Activated T-helper 17 cell treated with anti-CD3 and anti-CD28 coated beads, Interleukin-2, amount 50 U/mL, for 72 hours (primary cell): ENCODE measurements at places on chromosomes 12 and 14.

DNA sequence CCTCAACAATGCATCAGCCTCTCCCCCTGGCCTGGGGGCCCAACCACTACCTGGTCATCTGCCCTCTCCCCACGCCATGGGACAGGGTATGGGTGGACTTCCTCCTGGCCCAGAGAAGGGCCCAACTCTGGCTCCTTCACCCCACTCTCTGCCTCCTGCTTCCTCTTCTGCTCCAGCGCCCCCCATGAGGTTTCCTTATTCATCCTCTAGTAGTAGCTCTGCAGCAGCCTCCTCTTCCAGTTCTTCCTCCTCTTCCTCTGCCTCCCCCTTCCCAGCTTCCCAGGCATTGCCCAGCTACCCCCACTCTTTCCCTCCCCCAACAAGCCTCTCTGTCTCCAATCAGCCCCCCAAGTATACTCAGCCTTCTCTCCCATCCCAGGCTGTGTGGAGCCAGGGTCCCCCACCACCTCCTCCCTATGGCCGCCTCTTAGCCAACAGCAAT, 7.4 kb upstream of the RNU7-1 start:
- no peak for ATAC-seq

DNA sequence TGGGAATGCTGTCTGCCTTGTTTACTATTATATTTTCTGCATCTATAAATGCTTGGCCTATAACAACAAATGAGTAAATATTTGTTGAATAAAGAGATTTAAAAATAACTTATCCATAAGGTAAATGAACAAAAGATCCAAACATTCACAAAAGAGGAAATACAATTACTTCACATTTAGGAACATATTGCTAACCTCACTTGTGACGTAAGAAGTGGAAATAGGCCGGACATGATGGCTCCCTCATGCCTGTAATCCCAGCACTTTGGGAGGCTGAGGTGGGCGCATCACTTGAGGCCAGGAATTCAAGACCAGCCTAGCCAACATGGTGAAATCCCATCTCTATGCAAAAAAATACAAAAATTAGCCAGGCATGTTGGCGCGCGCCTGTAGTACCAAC, 25.7 kb upstream of the CKAP4 start:
- no peak for ATAC-seq

DNA sequence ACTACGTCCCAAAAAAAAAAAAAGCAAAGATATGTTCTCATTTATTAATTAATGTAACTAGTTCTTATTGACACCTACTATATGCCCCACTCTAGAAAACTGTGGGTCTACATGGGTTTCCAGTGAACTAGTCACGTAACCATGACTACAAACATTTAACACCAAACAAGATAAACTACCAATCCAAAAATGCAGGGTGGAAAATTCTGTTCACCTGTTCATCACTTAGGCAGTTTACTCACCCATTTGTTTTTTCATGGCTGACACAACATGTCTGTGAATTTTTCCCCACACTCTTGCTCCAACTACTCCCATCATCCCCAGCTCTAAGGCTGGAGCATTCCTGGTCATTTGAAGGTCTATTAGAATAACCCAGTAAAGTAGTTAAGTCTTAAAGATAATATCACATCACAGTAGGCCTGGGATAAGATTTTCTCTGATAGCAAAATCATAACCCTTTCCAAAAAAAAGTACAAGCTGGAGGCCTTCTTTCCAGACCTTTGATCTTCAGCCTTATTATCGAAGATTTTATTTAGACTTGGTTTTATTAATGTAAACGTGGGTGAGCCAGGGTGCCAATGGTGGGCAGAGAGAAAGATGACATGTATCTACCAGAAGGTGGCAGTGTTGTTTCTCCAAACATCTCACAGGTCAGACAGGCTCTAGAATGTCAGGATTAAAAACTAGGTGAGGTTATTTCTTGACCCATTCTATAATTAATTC, 61.6 kb upstream of the DAAM1 start:
- peak; percentile 69 for ATAC-seq

DNA sequence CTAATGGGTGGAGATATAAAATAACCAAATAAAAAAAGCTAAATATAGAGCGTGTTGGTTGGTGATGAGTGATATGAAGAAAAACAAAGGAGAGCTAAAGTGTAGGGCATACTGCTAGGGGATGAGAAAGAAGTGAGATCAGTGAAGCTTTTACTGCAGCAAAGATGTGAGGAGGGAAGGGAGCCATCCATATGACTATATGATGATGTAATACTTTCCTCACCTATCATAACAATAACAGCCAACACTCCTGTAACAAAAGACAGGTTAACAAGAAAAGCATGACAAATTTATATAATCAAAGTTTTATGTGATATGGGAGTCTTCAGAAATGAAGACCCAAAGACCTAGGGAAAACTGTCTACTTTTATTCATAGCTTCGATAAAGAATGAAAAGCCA, 57.4 kb upstream of the LRFN5 start:
- ATAC-seq = no peak

DNA sequence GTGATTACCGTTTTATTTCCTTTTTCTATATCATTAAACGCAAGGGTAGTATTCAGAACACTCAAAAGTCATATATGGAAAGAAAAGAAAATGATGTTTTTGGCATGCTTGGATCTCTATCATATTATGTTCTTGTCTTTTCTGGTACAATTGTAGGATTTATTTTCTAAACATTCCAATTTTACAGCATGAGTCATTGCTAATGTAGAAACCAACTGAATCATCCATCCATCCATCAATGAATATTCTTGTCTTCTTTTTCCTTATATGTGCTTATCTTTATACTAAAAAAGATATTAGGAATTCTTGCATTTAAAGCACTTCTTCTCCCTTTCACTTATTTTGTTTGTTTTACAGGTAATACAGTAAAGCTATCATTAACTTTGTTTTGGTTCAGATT, 20.4 kb upstream of the AMIGO2 start:
- ATAC-seq = no peak

DNA sequence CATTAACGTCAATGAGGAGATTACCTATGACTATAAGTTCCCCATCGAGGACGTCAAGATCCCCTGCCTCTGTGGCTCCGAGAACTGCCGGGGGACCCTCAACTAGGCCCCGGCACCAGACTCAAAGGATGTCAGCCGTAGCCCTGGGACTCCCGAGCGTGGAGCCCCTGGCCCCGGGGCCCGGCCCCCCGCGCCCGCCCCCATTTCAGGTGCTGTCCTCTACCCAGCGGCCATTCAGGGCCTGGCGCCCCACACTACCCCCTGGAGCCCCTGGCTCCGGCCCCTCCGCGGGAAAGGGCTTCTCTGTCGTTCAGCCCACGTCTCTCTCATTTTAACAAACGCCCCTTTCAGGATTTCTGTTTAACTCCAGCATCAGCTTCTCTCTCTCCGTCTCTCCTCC, 26.3 kb downstream of the SETD1B start:
- ATAC-seq = no peak

GRCh38 chr12:56163533-56164344, 5.6 kb downstream of the MYL6 start:
- no peak for ATAC-seq

GRCh38 chr14:65169351-65169750, 67.0 kb upstream of the MAX start:
- ATAC-seq = peak; percentile 71

- ATAC-seq = no peak
These were observed 4.5 kb upstream of the GMFB start for GRCh38 chr14:54493293-54493692.

DNA sequence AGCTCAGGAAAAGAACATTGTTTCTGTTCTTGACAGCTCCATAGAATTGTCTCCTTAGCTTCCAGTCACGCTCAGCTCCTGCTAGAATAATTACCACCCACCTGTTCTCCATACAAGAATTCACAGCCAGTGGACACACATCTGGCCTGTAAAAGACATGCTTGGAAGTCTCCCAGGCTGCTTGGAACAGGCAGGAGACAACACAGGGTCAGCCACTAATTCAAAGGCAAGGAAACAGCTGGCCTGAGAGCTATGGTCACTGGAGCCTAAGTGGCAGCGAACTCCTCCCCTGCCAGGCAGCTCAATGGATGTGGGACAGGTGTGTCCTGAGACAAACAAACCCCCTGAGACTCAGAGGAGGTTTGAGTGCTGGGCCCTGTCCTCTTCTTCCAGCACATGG, 22.9 kb upstream of the LTBP2 start:
- no peak for ATAC-seq

GRCh38 chr12:12839003-12839395, 25.9 kb downstream of the DDX47 start:
- ATAC-seq = no peak

DNA sequence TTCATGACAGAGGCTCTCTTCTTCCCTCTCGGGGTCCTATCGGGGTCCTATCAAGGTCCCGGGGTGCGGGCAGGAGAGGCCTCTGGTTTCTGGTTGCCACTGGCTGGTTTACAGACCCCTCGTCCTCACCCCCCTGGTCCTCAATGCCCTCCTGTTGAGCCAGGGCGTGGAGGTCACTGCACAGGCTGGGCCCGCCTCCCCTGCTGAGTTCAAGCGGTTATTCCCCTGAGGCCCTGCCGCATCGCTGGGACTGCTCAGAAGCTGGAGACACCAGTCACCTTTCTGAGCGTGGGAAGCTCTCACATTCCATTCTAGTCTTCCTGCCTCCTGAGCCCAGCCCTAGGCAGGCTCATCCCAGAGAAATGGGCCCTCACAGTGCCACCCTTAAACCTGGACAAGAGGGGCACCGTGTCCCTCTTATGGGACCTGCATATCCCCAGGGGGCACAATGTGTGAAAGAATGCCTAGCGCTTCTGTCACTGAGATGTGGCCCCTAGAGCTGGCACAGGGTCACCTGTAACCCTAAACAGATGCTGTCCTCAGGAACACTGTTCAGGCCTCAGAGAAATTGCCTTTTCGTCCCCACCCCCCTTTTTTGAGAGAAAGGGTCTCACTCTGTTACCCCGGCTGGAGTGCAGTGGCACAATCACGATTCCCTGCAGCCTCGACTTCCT, 177.7 kb upstream of the RGS6 start:
- ATAC-seq = no peak

GRCh38 chr12:124655698-124656516, 88.5 kb upstream of the NCOR2 start:
- ATAC-seq = no peak

- ATAC-seq = peak; percentile 34
These were observed 2.7 kb upstream of the RPS6KA5 start for GRCh38 chr14:91063119-91063518.

DNA sequence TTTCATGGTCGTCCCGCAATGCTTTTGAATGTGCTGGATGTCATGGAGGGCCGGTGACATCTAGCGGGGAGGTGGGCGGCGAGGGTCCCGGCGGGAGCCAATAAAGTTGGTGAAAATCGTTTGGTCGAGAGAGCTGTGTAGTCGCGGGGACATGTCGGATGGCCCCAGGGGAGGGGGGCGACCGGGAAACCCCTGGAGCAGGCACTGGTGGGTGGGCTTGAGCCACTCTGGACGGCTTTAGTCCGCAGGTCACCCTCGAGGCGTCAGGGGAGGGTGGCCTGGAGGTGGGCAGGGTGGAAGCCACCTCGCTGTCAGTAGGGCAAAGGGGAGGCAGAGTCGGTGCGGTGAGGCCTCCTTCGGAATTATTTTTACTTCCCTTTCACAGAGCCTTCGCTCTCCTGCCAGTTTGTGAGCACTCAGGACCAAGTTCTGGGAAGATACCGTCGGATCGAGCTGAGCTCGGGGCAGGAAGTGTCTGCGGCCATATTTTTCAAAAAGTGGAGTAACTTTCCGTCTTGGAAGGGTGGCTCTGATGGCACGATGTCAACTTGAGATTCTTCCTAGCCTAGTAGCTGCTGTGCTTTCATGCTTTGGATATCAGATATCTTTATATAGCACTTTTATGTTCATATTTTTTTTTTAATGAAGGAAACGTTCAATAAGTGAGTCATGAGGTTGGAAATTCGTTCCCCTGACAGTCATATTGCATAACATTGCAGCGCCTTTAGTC, 28.2 kb downstream of the WBP11 start:
- ATAC-seq = no peak

- no peak for ATAC-seq
These were observed 14.3 kb downstream of the RASSF8 start for GRCh38 chr12:25972783-25973182.

- ATAC-seq = no peak
These were observed 29.7 kb downstream of the PRMT8 start for GRCh38 chr12:3520711-3521110.

GRCh38 chr12:30458453-30458852, 237.2 kb downstream of the IPO8 start:
- no peak for ATAC-seq

GRCh38 chr14:75736845-75737485, 75.9 kb downstream of the TTLL5 start:
- ATAC-seq = no peak

DNA sequence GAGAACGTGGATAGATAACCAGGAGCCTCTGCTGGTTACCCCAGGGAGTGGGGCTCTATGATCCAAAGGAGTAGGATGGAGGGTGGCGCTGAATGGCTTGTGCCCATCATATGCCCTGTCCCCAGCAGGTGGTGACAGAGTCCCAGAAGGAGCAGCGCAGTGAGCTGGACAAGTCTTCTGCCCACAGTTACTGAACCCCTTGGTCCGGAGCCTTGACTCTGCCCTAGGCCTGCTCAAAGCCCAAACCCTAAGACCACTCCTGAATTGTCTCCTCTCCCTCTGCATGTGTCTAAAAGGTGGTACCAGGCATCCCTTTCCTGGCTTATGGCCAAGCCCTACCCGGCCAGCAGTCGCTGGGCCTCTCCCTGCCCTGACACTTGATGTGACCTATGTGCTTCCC, 3.2 kb downstream of the PRPH start:
- ATAC-seq = no peak

DNA sequence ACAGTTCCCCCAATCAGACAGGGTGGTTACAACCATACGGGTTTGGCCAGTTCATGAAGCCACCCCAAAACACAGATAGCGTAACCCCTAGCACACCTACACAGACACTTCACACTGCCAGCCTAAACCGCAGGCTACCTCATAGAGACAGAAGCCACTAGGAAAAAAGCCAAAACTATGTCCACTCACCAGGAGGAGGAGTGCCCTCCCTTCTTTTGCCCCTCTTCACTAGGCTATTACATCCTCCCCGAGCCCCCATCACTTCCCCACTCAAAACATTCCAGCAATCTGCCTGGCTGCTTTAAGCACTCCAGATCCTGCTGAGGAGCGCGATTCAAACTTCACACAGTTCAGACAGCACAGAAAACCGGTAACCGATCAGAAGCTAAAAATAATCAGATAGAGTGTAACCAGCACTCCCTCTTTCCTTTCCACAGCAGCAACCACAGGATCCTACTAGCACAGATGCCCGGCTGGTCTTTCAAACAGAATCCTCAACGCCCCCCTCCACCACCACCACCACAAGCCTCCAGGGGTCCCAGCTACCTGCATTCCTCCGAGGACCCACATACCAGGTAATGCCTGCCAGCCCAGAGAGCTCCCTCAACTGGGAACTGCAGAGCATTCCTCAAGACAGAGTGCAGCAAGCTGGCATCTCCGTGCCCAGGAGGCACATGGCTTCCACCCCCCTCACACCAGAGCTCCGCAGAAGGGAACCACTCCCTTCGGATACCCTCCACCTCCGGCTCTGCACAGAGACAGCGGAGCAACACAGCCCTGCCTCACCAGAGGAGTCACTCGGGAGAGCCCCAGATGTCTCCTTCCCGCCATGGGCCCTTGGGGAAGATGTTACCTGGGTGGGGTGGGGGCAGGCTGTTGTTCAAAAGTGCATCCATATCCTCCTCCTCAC, 1.5 kb downstream of the CHD4 start:
- peak; percentile 57 for ATAC-seq
